ENCODE measurements at places on chromosomes 1 and 21.

DNA sequence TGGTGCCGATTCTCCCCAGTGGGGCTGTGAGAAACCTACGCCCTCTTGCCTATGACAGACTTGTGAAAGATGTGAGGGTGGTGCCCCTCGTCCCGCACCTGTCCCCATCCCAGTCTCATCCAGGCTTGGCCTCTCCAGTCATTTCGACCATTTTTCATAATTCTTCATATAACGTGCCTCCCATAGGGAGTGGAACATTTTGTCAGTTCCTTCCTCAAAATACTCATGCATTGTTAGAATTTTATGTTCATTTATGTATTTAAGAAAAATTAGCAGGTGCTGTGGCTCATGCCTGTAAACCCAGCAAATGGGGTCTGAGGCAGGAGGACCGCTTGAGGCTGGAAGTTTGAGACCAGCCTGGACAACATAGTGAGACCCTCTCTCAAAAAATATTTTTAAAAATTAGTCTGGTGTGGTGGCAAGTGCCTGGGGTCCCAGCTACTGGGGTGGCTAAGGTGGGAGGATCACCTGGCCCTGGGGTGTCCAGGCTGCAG lies 19.7 kb upstream of the SMPDL3B start:
- no peak for DNase-seq

DNA sequence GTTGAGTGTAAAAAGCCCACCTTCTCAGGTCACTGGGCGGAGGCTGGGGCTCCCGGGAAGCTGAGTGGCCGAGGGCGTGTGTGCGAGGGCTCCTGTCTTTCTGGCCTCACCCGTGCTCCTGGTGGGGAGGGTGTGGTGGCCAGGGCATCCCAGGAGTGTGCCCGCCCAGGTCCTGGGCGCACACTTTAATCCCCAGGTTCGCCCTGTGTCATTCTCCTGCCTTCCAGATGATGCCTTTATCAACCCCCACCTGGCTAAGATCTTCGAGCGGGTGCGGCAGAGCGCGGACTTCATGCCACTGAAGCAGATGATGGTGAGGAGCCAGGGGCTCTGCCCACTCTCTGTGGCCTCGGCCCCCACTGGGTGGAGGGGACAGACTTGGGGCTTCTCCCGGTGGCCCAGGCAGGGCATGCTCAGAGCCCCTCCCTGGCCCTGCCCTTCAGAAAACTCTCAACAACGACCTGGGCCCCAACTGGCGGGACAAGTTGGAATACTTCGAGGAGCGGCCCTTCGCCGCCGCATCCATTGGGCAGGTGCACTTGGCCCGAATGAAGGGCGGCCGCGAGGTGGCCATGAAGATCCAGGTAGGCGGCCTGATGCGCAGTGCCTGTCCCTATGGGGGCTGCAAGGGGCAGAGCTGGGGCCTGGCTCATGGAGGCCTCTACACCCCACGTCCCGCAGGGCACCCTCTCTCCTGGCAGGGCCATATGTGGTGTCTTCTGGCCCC lies 42.5 kb downstream of the COQ8A start:
- DNase-seq = no peak

DNA sequence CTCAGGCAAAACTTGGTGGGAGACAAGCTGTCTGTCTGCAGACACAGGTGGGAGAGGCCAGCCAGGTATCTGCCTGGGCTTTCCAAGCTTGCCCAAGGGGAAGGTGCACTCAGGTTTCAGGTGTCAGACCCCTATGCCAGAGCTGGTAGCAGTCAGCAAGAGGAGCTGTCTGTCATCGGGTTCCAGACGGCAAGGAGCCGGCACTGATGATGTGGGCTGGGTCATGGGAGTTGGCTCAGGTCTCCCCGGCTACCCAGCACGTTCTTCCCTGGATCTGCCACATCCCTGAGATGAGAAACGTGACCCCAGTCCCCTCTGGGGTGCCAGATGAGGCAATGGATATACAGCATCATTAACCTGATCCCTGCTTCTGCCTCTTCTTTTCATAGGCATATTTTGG lies 23.0 kb downstream of the TMCC2 start:
- no peak for DNase-seq

- no peak for DNase-seq
Measured at GRCh38 chr1:12284486-12284885, 54.7 kb downstream of the VPS13D start.

GRCh38 chr1:183194527-183195141 lies 8.6 kb downstream of the LAMC2 start:
- DNase-seq = no peak

DNA sequence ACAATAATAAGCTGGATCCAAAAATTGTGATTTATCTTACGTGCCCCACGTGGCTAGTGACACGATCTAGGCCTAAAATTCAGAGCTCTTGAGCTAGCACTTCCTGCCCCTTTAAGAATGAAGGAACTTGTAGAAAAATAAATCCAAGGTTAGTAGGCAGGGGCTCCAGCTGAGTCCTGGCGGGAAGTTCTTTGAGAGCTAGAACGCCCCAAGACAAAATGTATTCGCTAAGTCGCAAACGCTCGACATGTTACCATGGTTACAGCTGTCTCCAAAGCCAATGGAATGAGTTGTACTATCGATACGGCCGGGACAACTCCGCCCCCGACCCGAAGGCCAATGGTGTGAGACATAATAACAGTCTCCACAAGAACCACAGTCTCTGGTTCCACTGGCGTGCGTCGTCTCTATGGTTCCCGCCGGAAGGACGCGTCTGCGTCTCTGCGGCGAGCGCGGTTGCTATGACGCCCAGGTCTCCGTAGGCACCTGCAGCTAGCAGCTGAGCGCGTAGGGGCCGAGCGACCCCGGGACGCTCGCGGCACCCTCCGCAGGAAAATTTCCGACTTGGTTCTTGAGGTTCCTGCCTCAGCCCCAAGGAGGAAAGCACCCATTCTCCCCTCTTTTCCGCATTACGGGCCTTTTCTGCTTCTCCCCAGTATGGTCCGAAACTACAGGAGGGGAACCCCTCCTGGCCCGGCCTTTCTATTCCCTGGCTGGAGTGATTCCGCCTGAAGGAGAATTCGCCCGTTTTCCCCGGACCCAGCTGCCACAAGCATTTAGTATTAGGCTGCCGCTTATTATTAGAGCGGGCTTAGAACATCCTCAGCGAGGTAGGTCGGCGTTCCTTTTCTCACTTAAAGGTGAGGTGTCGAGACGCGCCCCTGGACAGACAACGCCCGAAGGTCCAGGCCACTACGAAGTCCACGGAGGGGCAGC lies at the start of gene CCDC30:
Gene CCDC30, plus strand, starts transcription at position 459 of the 936 bp plus-strand sequence. CDS start 17,266 bp downstream, outside the sequence.
- DNase-seq = peak; percentile 97
